HepG2 (cell line): ENCODE measurements at places on chromosomes 4 and X.

DNA sequence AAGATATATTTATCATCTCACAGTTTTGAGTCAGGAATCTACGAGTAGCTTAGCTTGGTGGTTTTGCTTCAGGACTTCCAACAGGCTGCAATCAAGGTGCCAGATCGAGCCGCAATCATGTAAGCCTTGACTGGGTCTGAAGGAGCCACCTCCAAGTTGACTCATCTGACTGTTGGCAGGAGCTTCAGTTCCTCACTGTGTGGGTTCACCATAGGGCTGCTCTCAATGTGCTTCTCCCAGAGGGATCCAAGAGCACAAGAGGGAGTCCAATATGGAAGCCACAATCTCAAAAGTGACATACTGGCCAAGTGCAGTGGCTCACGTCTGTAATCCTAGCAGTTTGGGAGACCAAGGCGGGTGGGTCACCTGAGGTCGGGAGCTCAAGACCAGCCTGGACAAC, 26.5 kb downstream of the DCHS2 start:
- DNase-seq, result no peak
- H3K4me3 ChIP-seq, result no peak overlapping the region
- no peaks in the 10 kb centered on the region for H3K27me3 ChIP-seq
- H3K27ac ChIP-seq, result no peak overlapping the region
- H3K36me3 ChIP-seq, result no peaks in the 10 kb centered on the region
- no peaks in the 10 kb centered on the region for H3K4me1 ChIP-seq

- no peak overlapping the region for H3K4me3 ChIP-seq
- no peaks in the 10 kb centered on the region for H3K4me1 ChIP-seq
- no peaks in the 10 kb centered on the region for H3K36me3 ChIP-seq
- H3K27ac ChIP-seq, result no peak overlapping the region
- DNase-seq, result no peak
Observed at GRCh38 chrX:28273736-28274135, 292.5 kb upstream of the DCAF8L1 start.

DNA sequence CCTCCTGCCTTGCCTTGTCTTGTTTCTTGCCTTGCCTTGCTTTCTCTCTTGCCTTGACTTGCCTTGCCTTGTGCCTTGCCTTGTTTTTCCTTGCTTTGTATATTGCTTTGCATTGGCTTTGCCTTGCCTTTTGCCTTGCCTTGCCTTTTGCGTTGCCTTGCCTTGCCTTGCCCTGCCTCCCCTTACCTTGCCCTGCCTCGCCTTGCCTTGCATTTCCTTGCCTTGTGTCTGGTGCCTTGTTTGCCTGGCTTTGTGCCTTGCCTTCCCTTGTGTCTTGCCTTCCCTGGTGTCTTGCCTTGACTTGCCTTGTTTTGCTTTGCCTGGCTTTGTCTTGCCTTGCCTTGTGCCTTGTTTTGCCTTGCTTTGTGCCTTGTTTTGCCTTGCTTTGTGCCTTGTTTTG, 89.7 kb downstream of the TAB3 start:
- H3K27ac ChIP-seq, result no peak overlapping the region
- no peaks in the 10 kb centered on the region for H3K4me1 ChIP-seq
- DNase-seq, result no peak
- H3K4me3 ChIP-seq, result no peak overlapping the region
- H3K36me3 ChIP-seq, result no peaks in the 10 kb centered on the region

DNA sequence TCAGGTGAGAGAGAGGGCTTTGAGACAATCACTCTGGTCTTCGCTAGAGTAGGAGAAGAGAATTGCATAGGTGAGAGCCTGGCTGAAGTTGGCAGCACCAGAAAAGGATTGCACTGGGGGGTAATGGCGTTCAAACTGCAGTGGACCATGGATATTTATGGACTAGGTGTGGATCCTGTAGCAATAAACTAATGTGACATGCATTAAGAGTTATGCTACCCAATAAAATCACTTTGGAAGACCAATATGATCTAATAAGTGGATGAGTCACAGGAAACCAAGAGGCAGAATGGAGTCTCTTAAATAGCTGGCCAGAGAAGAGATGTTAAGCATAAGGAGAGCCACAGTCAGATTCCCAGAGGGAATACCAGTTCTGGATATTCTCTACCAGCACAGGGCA, 259.8 kb downstream of the FBXO8 start:
- no peaks in the 10 kb centered on the region for H3K4me1 ChIP-seq
- no peaks in the 10 kb centered on the region for H3K27me3 ChIP-seq
- no peaks in the 10 kb centered on the region for H3K36me3 ChIP-seq
- no peak for DNase-seq
- no peak overlapping the region for H3K27ac ChIP-seq

- H3K27me3 ChIP-seq, result no peaks in the 10 kb centered on the region
- no peak overlapping the region for H3K4me3 ChIP-seq
- no peak for DNase-seq
- H3K27ac ChIP-seq, result no peak overlapping the region
- H3K4me1 ChIP-seq, result no peaks in the 10 kb centered on the region
Observed at GRCh38 chrX:6757631-6758030, 222.7 kb upstream of the VCX3A start.

- no peaks in the 10 kb centered on the region for H3K27me3 ChIP-seq
- no peaks in the 10 kb centered on the region for H3K4me1 ChIP-seq
- no peaks in the 10 kb centered on the region for H3K36me3 ChIP-seq
- H3K27ac ChIP-seq, result no peak overlapping the region
- no peak overlapping the region for H3K4me3 ChIP-seq
- DNase-seq, result no peak
Observed at GRCh38 chr4:38716256-38716655, 52.3 kb downstream of the KLF3 start.

DNA sequence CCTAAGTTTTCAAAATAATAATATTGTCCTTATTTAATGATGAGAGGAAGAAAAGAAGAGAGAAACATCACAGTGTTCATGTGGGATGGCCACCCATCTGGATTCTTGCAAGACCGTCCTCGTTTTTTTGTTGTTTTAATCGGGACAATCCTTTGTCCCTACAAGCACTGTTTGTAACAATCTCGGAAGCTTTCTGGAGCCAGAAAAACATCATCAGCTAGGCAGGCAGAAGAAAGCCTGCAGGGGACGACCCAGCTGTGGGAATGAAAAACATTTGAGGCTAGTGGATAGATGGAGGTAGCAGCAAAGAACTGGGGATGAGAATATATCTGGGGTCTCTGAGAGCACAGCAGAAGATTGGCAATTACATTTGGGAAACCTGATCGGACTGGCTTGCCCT, 105.6 kb downstream of the DKK2 start:
- H3K27ac ChIP-seq, result no peak overlapping the region
- H3K4me3 ChIP-seq, result no peak overlapping the region
- no peak for DNase-seq
- H3K4me1 ChIP-seq, result no peaks in the 10 kb centered on the region
- H3K36me3 ChIP-seq, result no peaks in the 10 kb centered on the region

- H3K36me3 ChIP-seq, result no peaks in the 10 kb centered on the region
- H3K4me1 ChIP-seq, result no peaks in the 10 kb centered on the region
- H3K27me3 ChIP-seq, result no peaks in the 10 kb centered on the region
Observed at GRCh38 chr4:53605783-53606182, 14.5 kb upstream of the LNX1 start.

GRCh38 chrX:11290416-11291102, 2.7 kb upstream of the AMELX start:
- H3K27me3 ChIP-seq, result no peaks in the 10 kb centered on the region
- no peak overlapping the region for H3K27ac ChIP-seq
- no peak overlapping the region for H3K4me3 ChIP-seq

DNA sequence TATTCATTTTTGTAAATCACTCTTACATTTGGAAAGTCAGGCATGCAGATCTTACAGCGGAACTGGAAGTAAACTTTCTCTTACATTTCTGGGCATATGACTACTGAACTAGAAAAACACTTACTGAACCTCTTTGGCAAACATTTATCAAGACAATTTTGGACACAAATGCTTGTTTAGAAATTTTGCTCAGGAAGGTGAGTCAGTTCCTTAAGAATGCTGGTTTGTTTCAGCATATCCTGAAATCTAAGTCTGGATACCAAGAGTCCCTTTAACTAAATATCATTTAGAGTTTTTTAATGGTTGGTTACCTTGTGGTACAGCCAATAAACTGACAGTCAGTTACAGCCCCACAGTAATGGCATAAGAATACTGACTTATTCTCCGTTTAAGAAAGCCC, 15.0 kb downstream of the SHISA3 start:
- H3K27ac ChIP-seq, result no peak overlapping the region
- no peaks in the 10 kb centered on the region for H3K27me3 ChIP-seq
- H3K4me3 ChIP-seq, result no peak overlapping the region
- no peak for DNase-seq
- no peaks in the 10 kb centered on the region for H3K4me1 ChIP-seq

- H3K27me3 ChIP-seq, result no peaks in the 10 kb centered on the region
- H3K4me1 ChIP-seq, result peaks cover 14% of the 10 kb centered on the region
- no peak for DNase-seq
- H3K36me3 ChIP-seq, result no peaks in the 10 kb centered on the region
- H3K27ac ChIP-seq, result no peak overlapping the region
Observed at GRCh38 chr4:151031831-151032605, 16.9 kb upstream of the LRBA start.

GRCh38 chr4:66658809-66659208, 886.5 kb downstream of the CENPC start:
- no peak for DNase-seq
- H3K4me1 ChIP-seq, result no peaks in the 10 kb centered on the region
- no peaks in the 10 kb centered on the region for H3K36me3 ChIP-seq
- H3K27me3 ChIP-seq, result no peaks in the 10 kb centered on the region

DNA sequence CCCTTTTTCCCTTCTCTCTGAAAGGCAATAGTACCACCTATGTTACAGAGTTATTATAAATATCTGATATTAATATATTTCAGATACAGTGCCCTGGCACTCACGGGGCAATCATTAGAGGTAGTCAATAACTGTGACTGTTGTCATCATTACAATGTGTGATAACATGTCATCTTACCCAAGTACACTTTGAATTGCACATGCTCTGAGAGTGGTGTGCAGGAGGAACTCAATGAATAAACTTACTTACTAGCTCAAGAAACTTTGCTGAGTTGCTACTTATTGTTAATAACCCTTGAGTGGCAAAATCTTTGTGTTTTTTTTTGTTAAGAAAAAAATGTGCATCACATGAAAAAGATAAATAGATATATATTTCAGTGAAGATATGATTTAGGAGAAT, 275.1 kb upstream of the RASGEF1B start:
- DNase-seq, result no peak
- H3K36me3 ChIP-seq, result no peaks in the 10 kb centered on the region
- no peak overlapping the region for H3K4me3 ChIP-seq
- no peaks in the 10 kb centered on the region for H3K27me3 ChIP-seq

DNA sequence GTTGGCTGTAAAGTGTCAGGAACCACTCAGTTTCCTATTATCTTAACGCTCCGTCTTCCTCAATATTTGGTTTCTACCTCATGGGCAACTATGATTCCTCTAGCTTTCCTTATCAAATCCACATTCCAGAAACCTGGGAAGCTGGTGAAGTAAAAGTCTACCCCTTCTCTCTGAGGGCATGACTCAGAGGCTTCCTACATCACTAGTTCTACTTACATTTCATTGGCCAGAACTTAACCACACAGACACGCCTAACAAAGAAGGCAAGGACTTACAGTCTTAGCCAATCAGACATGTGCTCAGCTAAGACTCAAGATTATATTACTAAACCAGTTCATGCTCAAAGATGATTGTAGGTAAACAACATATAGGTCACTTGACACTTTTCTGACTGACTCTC, 30.4 kb downstream of the COX7B2 start:
- H3K36me3 ChIP-seq, result no peaks in the 10 kb centered on the region
- no peak for DNase-seq
- H3K27ac ChIP-seq, result no peak overlapping the region
- H3K27me3 ChIP-seq, result no peaks in the 10 kb centered on the region; the same call in 1 of the 2 replicates
- no peak overlapping the region for H3K4me3 ChIP-seq

DNA sequence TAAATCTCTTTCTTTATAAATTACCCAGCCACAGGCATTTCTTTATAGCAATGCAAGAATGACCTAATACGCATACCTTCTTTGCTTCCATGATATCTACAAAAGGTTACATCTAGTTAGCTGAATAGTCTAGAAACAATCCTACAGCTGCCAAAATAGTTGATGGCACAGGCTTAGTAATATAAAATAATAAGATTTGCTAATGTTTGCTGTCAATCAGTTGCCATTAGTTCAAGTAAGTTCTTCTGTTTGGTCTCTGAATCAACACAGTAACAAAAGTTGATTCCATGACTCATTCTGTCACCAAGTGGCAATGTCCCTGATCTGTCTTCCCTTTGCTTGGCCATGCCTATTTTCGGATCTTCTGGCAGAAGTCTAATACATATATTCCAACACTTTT, 470.2 kb downstream of the SPRY1 start:
- no peak overlapping the region for H3K4me3 ChIP-seq
- peaks cover 56% of the 10 kb centered on the region for H3K4me1 ChIP-seq
- H3K27ac ChIP-seq, result no peak overlapping the region
- no peaks in the 10 kb centered on the region for H3K36me3 ChIP-seq
- peak; percentile 16 for DNase-seq

DNA sequence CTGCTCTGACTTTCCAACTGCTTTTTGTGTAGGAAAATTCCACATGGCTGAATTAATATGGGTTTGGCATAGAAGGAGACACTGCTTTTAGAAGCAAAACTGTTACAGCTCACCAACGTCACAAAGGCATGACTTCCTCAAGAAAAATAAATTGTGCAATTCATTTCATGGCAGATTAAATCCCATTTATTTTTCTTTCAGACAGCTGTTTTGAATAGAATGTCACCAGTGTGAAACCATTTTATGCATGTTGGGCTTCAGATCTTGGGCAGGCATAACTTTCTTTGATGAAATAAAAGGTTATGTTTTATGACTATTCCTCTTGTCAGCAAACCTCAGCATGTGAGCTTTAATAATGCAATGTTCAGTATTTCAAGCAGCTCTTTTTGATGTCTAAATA, 542.8 kb downstream of the GALNTL6 start:
- H3K4me3 ChIP-seq, result no peak overlapping the region
- no peaks in the 10 kb centered on the region for H3K36me3 ChIP-seq
- no peak overlapping the region for H3K27ac ChIP-seq

GRCh38 chr4:183349673-183350072, 27.4 kb upstream of the CLDN24 start:
- no peaks in the 10 kb centered on the region for H3K36me3 ChIP-seq
- H3K27ac ChIP-seq, result no peak overlapping the region
- no peaks in the 10 kb centered on the region; the same call in 2 of the 3 replicates for H3K27me3 ChIP-seq
- H3K4me1 ChIP-seq, result peaks cover 10% of the 10 kb centered on the region
- no peak overlapping the region for H3K4me3 ChIP-seq

GRCh38 chrX:148070504-148070877, 89.4 kb downstream of the FMR1NB start:
- no peaks in the 10 kb centered on the region for H3K4me1 ChIP-seq
- no peaks in the 10 kb centered on the region for H3K36me3 ChIP-seq
- no peaks in the 10 kb centered on the region for H3K27me3 ChIP-seq
- H3K27ac ChIP-seq, result no peak overlapping the region
- no peak overlapping the region for H3K4me3 ChIP-seq
- no peak for DNase-seq

- no peak overlapping the region for H3K4me3 ChIP-seq
- H3K4me1 ChIP-seq, result no peaks in the 10 kb centered on the region
- no peak overlapping the region for H3K27ac ChIP-seq
- H3K36me3 ChIP-seq, result no peaks in the 10 kb centered on the region
- H3K27me3 ChIP-seq, result no peaks in the 10 kb centered on the region
- no peak for DNase-seq
Observed at GRCh38 chrX:110182362-110182761, 135.5 kb downstream of the AMMECR1 start.
